ENCODE measurements at places on chromosomes 11 and 22.

GRCh38 chr11:96188243-96189006 is 154.6 kb downstream of the MAML2 start:
- DNase-seq: no peak

GRCh38 chr11:17591293-17591692 is 44.2 kb downstream of the OTOG start:
- DNase-seq: no peak

DNA sequence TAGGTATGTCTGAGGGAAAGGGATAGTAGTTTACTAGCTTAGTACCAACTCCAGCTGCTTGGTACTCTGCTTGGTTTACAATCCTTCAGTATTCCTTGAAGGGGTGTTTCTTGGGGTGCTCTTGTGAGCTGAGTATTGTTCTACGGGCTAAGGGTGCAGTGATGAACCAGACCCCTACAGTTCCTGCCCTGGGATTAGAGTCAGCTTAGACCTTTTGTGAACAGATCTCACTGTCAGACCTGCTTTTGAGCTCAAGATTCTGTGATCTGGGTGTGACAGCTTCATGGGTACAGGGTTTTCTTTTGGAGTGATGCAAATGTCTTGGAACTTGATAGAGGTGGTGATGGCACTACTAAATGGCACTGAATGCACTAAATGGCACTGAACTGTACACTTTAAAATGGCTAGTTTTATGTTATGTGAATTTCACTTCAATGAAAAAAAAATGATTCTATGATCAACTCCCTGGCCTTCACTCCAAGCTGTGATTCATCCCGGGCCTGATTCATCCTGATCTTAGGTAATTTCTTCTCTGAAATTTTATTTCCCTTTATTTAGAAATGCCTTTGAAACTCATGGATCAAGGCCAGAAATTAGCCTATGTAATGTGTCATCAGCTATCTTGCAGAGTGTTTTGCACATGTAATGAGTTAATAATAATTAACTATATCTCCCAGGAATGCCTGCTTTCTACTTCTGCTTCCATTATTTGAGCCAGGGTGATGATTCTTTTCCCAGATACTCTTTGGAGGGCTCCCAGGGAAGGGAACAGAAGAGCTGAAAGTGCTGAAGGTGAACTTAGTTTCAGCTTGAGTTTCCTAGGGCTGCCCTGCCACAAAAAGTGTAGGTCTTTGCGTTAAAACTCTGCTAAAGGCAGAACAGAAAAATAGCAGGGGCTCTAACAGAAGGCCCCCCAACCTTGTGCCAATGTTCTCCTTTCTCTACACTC is 87.9 kb downstream of the NCAM1 start:
- DNase-seq: no peak

GRCh38 chr11:95121698-95122097 is 32.1 kb downstream of the ENDOD1 start:
- DNase-seq: no peak

DNA sequence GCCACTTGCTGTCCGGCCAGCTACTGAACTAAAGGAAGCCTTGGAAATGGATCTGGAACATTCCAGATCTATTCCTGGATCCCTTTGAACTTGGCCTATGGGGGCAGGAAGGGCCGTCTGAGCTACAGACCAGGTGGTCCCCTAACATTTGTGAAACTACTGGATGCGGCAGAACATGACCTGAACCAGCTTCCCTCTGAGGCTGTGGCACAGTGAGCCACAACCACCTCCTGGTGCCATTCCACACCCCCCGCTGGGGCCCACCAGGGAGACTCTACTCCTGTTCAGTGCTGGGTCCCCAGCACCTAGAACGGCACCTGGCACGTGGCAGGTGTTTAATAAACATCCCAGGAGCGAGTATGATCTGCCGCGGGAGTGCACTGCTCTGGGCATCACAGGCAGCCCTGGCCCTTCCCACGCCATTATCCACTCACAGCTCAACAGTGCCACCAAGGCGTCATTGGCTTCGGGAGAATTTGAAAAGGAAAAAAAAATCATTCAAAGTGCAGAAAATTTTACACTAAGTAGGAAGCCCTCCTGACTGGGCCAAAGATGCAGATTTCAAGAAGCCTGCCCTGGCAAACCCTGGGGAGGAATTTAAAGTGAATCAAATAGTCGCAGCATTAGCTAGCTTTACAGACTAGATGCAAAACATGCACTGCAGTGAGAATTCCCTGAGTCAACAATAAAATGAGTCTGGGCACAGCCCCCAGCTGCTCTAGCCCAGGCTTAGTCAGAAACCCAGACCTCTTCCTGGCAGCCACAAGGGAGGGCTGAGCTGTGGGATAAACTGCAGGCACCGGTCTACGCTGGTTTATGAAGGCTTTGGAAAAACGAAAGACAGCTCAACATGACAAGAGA is 14.3 kb upstream of the EFCAB6 start:
- no peak for DNase-seq

DNA sequence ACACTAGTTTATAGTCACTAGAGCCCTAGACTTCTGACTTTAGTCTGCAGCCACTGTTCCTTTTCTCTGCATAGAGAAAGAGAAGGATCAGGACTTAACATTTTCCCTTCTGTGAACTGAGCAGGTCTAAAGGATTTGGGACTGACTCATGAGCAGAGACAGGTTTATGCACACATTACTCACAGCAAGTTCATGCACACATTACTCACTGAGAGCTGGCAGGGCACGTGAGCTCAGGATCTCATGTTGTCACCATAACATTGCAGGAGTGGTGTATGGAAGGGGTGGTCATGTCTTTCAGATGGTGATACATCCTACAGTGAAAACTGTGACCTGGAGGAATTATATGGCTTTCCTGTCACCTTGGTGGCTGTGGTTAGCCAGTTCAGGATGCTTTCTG is 56.4 kb downstream of the CEP164 start:
- no peak for DNase-seq

- no peak for DNase-seq
Observed at GRCh38 chr11:95453616-95454171, 222.7 kb upstream of the SESN3 start.

- no peak for DNase-seq
Observed at GRCh38 chr11:46429717-46430116, 38.1 kb upstream of the CHRM4 start.

DNA sequence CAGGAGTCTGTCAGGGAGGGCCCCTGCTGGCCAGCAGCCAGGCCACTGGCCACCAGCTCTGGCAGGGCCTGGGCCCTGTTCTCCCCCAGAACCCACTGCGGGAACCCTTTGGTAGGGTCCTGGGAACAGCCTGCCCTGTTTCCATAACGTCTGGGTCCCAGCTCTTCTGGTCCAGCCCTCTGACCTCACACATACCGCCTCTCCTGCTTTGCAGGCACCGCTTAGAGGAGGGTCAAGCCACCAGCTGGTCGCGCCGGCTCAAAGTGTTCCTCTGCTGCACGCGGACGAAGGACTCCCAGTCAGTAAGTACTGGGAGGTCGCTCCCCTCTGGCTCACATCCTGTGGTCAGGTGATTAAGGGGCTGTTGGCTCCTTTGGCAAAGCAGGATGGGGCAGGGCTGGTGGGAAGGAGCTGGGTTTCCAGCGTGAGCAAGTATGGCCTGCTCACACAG is 26.6 kb upstream of the MYRF start:
- DNase-seq: no peak

- DNase-seq: no peak
Observed at GRCh38 chr22:20204311-20204710, 53.5 kb upstream of the CCDC188 start.

DNA sequence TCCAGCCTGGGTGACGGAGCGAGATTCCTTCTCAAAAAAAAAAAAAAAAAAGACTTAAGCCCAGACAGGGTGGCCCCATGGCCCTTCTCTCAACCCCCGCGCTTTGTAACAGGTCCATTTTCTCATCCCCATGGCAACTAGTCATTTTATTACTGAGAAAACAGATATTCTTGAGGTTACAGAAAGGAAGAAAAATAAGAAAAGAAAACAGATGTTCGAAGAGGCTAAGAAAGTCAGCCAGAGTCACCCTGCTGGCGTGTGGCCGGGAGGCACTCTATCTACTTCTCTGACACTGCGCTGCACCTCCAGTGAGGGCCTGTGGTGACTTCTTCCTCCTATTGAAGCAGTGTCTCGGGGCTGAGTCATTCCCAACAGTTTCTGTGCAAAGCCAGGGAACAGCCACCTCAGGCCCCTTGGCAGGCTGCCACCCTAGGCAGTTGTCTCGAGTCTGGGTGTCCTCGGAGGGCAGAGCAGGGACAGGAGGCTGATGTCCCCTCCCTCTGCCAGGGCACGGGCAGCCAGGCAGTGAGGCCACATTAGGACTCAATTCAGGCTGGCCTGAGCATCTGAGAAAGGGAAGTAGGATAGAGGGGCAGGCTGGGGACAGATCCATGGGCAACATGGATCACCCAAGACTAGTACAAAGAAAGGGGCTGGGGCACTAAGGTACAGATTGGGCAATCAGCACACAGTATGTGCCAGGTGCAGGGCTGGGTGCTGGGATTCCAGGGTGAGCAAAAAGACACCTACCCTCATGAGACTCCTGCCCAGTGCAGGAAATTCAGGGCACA is 16.4 kb upstream of the SYVN1 start:
- no peak for DNase-seq

- DNase-seq: no peak
Observed at GRCh38 chr22:48679656-48680555, 1147.8 kb downstream of the BRD1 start.

DNA sequence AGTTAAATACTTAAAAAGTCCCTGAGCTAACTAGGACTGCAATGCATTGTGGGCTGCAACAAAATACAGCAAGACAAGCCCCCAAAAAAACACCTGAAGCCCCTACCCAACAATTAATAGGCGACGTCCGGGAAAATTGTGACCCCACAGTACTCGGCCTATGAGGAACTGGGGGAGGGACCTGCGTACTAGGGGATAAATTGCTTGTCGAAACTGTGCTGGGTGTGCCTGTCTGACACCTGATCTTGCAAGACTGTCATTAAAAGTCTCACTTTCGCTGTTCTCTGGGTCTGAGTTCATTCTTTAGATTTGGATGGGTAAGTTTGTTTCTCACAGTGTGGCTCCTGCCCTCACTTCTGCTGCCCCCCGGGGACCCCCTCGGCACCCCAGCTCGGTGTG is 15.2 kb downstream of the TANGO2 start:
- no peak for DNase-seq

- DNase-seq: no peak
Observed at GRCh38 chr11:68053981-68054812, 15.4 kb downstream of the TCIRG1 start.

GRCh38 chr22:45073064-45073463 is 63.3 kb upstream of the PHF21B start:
- DNase-seq: no peak

DNA sequence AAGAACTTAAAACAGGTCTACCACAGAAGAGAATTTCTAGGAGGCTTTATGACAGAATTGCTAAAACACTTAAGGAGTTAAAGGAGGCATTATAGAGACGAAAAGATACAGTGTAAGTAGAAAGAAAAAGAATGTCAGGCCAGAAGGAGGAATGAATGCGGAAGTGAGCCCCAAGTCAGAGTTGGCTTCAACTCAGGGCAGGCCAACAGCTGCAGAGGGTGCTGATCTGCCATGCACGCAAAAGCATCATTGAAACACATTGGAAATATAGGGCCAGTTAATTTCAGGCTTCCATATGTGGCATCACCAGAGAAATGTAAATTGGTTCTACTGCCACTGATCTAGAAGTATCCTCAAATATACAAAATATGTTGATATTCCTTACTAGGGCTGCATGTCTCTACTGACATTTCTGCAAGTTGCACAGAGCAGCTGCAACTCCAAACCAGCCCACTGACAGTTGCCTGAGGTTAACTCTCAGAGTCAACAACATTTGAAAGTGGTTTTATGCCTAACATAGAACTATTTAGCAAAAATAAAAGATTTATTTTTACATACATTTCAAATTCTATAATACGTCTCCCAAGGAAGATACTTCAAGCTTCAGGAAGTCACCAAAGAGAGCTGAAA is 324.1 kb downstream of the C11orf87 start:
- DNase-seq: no peak
